ENCODE measurements at places on chromosomes 6 and 20. TPM values are rescaled to one million over a fixed set of nuclear protein-coding genes. Genes with fewer than 3 reads are reported as not detected.

Gene TAB2
- total RNA-seq, result 40.0 TPM

Gene BTNL2
- not detected for total RNA-seq

Gene KIF25
- 0.60 TPM for total RNA-seq

Gene NOP56
- 78.7 TPM for total RNA-seq

Gene NR2E1
- not detected for total RNA-seq

Gene OVOL2
- total RNA-seq, result not detected

Gene MYLK2
- total RNA-seq, result not detected

Gene TSBP1
- not detected for total RNA-seq

Gene MYB
- not detected for total RNA-seq

Gene FAM83D
- total RNA-seq, result 1.3 TPM

Gene C4A
- 16.6 TPM for total RNA-seq

Gene WFDC10B
- not detected for total RNA-seq

Gene CYP21A2
- 2.8 TPM for total RNA-seq

GRCh38 chr6:157432231-157432891, 51.4 kb downstream of the ZDHHC14 start:
- DNase-seq, result no peak

GRCh38 chr6:111663692-111664564, 58.2 kb upstream of the TRAF3IP2 start:
- DNase-seq, result no peak

DNA sequence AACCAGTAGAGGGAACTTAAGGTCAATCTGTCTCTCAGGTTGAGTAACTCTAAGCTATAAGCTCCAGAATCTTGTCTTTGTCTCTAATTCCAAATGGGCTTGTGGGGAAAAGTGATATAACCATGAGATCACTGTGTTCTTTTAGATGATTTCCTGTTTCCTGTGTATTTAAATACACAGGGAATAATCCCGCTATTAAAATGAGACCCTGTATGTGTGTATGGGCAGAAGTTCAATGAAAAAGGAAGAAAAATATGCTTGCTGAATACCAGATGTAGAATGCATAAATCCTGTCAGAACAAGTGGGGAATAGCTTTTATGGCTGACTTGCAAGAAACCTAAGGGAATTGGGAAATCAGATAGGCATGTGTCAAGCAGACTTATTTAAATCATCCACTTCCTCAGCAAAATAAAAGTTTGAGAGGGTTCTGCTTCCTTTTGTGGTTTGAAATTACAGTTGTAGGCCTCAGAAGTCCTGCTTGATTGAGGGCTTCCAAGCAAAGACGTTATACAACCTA, 164.7 kb upstream of the PDE7B start:
- DNase-seq, result no peak

GRCh38 chr6:166005944-166006899, 161.4 kb downstream of the TBXT start:
- DNase-seq, result no peak

GRCh38 chr20:38941726-38942389, 15.6 kb downstream of the FAM83D start:
- no peak for DNase-seq

DNA sequence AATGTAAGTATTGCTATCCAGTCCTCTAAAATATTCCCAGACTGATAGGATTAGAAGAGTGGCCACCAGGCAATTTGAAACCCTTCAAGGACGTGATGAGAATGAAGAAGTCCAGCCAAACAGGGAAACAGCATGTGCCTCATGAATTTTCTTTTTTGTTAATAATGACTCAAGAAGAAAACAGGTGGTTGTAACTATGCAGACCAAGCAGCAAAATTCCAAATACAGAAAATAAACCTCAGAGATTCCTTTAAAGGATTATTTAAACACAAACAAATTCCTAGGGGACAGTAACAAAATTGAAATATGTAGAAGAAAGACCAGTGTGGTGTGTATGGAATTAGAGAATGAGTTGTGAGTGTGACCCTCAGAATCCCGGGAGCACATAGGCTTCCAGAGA, 239.2 kb downstream of the KCNQ5 start:
- no peak for DNase-seq

DNA sequence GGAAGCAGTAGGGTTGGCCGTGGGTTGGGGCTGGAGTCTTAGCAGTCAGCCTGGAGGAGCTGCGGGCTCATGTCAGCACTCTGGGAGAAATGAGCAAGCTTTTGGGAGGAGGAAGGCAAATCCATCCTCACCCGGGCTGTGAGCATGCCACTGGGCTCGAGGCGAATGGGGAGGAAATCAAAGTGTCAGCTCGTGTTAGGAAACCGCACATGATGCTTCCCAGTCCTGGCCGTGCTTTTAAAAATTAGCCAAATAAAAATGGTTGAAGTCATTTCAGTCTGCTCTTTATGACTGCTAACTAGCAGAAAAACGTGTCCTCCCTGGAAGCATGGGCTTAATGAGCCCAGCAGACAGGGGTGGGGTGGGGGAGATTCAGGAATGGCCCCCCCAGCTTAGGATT, 98.1 kb downstream of the NFATC2 start:
- DNase-seq, result no peak

DNA sequence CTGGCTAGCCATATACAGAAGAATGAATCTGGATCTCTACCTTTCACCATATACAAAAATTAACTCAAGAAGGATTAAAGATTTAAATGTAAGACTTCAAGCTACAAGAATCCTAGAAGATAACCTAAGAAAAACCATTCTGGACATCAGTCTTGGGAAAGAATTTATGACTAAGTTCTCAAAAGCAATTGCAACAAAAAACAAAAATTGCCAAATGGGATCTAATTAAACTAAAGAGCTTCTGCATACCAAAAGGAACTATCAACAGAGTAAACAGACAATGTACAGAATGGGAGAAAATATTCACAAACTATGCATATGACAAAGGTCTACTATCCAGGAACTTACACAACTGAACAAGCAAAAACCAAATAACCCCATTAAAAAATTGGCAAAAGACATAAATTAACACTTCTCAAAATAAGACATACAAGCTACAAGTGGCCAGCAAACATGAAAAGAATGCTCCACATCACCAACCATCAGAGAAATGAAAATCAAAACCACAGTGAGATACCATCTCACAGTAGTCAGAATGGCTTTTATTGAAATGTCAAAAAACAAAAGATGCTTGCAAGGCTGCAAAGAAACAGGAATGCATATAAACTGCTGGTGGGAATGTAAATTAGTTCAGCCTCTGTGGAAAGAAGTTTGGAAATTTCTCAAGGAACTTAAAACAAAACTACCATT, 66.8 kb upstream of the RSPO3 start:
- DNase-seq, result no peak

GRCh38 chr20:35021063-35021462, 65.4 kb downstream of the MYH7B start:
- no peak for DNase-seq

DNA sequence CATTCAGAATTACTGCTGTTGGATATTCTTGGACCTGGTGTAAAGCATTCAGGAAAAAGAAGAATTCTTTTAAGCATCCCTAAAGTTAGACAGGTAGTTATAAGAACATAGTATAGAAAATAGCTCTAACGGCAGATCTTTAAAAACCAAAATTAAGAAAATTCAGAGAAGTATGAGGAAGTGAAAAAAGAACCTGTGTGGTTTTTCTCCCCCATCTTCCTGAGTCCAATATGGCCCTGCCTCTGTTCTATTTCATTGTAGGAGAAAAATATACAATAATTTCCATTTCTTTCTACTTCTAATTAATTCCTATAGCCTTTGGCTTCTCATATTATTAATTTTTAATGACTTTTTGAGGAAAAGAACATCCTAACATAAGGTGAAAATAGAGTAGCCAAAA, 47.1 kb downstream of the FHL5 start:
- no peak for DNase-seq

- no peak for DNase-seq
Measured at GRCh38 chr20:47276851-47277534, 79.5 kb downstream of the ZMYND8 start.

- no peak for DNase-seq
Measured at GRCh38 chr20:52269321-52269720, 77.7 kb upstream of the ZFP64 start.

DNA sequence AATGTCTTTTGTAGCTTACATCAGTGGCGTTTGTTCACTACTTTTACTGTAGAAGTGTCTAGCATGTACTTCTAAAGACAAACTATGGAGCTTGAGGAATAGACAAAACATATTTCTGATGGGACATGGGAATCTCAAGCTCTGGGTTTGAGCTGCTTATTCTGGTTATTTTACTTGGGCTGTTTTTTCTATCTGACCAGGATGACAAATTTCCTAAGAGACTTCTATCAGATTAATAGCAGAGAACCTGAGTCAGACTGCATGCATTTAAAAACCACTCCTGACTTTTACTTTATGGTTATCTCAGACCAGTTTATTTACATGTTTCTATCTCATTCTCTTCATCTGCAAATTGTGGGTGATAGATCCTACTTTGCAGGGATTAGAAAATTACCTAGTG, 1282.3 kb upstream of the GJE1 start:
- no peak for DNase-seq

GRCh38 chr20:63191400-63191799, 24.5 kb downstream of the YTHDF1 start:
- DNase-seq, result no peak

DNA sequence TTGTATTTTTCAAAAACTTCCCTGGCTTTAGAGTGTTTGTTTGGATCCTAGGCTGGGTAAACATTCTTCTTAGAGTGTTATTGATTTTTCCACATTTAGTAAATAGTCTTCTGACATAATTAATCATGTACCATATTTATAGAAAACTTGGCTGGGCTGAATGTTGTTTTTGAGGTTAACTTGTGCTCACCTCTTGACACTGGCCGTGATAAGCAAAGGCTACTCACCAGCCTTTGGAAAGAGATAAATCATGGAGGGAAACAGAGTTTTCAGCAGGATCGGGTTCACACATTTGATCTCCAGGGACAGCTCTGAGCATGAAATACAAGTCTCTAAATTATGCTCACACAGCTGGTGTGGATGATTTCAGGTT, 6.2 kb upstream of the CD93 start:
- DNase-seq, result no peak

DNA sequence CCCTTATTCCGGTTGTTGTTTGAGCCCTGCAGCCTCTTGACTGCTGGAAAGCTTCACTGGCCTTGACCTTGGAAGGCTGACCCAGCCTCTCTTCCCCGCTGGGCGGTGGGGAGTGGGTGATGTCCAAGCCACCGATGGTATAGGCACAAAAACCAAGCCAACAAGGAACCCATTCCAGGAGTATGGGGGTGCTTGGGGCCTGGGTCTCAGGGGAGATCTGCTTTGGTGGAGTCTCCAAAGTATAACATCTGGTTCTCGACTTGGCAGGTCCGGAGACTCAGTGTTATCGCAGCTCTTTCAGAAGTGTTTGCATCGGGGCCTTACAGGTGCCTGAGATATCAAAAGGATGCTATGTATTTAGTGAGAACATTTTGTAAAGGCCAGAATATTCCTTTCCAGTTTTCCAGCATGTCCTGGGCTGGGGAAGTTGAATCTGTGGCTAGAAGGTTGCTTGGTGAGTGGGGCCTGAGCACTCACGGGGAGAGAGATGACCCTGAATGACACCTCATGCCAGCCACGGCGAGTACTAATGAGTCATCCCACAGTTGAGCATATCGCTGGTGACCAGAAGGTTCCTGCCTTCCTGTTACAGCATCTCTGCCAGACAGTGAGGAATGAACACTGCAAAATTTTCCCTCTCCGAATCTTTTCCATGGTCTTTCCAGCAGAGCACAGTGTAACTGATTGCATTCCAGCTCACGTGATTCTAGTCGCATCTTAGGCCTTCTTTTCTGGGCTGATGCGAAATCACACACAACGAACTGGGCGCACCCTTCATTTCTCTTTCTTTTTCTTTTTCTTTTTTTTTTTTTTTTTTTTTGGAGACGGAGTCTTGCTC, 133.9 kb downstream of the ZDHHC14 start:
- no peak for DNase-seq

GRCh38 chr6:54737247-54737646, 109.3 kb upstream of the FAM83B start:
- DNase-seq, result no peak

DNA sequence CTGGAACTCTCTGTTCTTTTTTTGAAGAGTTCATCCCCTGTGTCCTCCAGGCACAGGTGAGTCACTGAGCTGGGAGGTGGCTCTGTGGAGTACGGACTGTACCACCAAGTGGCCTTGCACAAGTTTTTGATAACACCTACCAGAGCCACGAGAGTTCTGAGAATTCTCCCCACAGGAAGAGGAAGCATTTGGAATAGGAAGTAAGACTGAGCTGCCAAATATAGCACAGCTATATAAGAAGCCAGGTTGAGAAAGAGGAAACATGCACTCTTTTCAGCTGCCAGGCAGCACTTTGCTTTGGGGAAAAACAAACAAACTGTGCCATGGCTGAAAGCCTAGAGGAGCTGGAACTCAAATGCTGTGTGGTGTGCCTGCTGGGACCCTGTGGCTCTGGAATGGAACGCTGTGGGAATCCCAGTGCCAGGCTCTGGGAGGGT, 70.8 kb upstream of the RIPOR2 start:
- no peak for DNase-seq

GRCh38 chr6:9412951-9413559, 977.7 kb upstream of the SLC35B3 start:
- DNase-seq, result no peak

DNA sequence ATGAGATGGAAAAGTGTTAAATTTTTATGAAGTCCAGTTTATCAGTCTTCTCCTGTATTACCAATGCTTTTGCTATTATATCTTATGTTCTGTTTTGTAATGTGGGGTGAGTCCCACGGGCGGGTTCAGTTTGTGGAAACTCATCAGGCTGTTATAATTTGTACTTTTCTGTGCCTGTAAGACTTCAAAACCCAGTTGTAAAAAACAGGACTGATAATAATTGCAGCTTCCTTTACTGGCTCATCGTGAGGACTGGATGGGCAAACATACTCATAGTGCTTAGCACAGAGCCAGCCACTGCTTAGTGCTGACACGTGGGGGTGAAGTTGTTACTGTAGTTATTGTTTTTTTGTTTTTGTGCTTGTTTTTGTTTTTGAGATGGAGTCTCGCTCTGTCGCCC, 45.6 kb downstream of the TGM2 start:
- DNase-seq, result no peak

DNA sequence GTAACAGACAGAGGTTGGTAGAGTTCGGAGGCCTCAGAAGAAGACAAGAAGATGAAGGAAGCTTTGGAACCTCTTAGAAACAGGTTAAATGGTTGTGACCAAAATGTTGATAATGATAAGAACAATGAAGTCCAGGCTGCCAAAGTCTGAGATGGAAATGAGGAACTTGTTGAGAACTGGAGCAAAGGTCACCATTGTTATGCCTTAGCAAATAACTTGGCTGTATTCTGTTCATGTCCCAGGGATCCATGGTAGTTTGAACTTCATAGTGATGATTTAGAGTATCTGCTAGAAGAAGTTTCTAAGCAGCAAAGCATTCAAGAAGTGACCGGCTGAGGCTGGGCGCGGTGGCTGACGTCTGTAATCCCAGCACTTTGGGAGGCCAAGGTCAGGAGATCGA, 11.1 kb upstream of the LSM14B start:
- no peak for DNase-seq

DNA sequence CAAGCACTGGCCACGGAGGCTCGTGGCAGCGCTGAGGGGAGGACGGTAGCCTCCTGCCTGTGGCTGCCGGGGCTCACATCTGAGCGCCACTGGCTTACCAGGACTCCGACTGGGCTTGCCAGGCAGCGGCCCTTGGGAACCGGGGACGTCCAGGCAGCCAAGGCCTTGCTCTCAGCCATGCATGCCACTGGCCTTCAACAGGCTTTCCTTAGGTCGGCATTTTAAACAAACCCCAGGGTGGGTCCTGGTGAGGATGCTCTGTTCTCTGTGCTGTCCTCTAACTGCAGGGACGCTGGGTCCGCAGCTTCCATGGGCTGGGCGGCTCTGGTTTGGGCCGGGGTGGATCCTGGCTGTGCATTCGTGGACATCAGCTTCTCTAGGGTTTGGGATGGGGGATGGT, 59.1 kb upstream of the BHLHE23 start:
- no peak for DNase-seq

GRCh38 chr6:137415834-137416190, 78.4 kb downstream of the OLIG3 start:
- no peak for DNase-seq

Measured in omental fat pad (tissue), 4 donors.